ENCODE measurements at places on chromosomes 2 and 18.
A peak's percentile ranks its signal among the peaks of the same experiment; 100 is the strongest.

- DNase-seq: no peak
Observed at GRCh38 chr2:36964496-36965058, 1.8 kb downstream of the STRN start.

GRCh38 chr2:104701411-104701911 is 152.5 kb upstream of the POU3F3 start:
- DNase-seq: no peak

GRCh38 chr2:10225291-10226037 is 77.2 kb upstream of the HPCAL1 start:
- DNase-seq: no peak

GRCh38 chr2:205763708-205764211 is 81.5 kb downstream of the NRP2 start:
- DNase-seq: peak; percentile 69

GRCh38 chr2:44271296-44271695 is 4.0 kb upstream of the SLC3A1 start:
- DNase-seq: no peak

GRCh38 chr18:3560755-3561154 is 110.8 kb downstream of the TGIF1 start:
- no peak for DNase-seq

- no peak for DNase-seq
Observed at GRCh38 chr2:16900405-16901025, 234.9 kb upstream of the CYRIA start.

- DNase-seq: no peak
Observed at GRCh38 chr2:216888887-216889622, 29.2 kb upstream of the TNP1 start.

DNA sequence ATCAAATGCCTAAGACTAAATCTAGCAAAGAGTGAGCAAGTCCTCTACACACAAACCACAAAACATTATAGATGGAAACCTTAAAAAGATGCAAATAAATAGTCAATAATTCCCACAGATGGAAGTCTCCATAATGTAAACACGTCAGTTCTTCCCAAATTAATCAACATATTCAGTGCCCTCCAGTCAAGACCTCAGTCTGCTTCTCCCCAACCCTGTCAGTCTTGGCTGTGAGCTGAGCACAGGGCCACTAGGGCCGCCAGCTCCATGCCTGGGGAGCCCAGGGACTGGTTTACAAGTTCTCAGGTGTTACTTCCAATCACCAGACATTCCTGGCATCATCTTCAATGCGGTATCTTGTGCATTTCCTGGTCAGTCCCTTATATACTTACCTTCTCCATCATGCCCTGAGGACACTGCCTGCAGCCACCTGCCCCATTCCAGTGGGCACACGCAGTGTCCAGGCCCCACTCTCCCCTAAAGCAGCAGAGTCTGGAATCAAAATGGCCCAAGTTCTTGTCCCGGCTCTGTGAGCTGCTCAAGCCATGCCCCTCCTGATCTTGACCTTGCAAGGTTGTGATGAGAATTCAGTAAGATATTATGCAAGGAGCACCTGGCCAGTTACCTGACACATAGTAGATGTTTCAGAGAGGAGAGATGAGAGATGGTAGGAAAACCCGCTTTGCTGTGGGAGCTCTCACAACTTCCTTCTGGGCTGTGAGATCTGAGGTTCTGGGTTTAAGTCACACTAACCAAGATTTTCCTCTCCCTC is 207.9 kb upstream of the RAB6C start:
- DNase-seq: no peak

DNA sequence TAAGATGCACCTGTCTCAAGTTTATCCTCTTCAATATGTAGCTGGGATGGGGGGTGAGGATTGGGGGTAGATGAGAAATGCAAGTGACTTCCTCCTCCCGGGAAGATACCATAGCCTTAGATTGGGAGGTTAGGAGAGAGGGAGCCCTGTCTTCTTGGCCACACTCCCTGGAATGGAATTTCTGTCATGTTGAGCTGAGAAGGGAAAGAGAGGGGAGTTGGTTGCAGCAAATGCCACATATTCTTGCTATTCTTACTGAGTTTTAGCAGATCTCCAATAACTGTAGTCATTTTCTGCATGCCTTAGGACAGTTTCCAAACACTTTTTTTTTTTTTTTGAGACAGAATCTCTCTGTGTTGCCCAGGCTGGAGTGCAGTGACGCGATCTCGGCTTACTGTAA is 35.9 kb downstream of the TAF4B start:
- no peak for DNase-seq

DNA sequence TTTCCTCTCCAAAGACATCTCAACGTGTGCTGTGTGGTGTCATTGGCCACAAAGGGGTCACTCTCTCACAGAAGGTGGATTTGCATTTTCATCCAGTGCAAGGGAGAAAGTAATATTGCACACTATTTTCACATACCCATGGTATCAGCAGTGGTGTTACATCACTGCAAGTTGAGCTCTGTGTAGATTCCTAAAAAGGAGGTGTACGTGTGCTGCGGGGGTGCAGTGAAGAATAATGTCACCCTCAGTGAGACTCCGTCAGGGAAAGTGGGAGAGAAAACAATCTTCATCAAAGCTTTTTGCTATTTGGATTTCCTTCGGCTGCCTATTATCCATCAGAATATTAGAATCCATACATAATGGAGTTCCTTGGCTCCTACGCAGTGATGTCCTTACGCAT is 733.8 kb upstream of the FANCL start:
- DNase-seq: no peak

- DNase-seq: no peak
Observed at GRCh38 chr18:78978349-78979055, 1.1 kb upstream of the SALL3 start.

DNA sequence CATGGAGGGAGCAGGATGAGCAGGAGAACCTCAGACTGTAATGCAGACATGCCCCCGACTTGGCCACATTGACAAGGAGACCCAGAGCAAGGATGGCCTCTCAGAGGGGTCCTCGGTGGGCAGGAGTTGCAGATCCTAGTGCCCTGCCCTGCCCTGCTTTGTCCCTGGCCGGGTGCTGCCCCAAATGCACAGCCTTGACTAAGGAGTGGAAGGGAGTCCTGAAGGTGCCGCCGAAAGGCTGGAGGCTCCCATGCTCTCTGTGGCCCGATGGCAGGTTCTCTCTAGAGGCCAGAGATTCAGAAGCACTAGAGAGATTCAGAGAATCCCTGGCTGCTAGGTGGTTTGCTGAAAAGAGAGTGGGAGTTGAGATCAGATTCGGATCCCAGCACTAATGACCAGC is 64.4 kb downstream of the MARCO start:
- no peak for DNase-seq

GRCh38 chr18:80175451-80176204 is 66.6 kb downstream of the ADNP2 start:
- DNase-seq: no peak

- no peak for DNase-seq
Observed at GRCh38 chr2:133900909-133901308, 332.6 kb upstream of the NCKAP5 start.

DNA sequence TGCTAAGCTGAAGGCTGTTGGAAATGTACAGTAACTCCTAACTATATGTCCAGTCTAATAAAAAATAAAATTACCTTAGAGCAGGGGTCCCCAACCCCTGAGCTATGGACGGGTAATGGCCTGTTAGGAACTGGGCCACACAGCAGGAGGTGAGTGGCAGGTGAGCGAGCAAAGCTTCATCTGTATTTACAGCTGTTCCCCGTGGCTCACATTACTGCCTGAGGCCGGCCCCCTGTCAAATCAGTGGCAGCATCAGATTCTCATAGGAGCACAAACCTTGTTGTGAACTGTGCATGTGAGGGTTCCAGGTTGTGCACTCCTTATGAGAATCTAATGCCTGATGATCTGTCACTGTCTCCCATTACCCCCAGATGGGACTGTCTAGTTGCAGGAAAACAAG is 73.1 kb upstream of the CXCR4 start:
- DNase-seq: no peak

GRCh38 chr18:28044036-28044435 is 132.9 kb downstream of the CDH2 start:
- DNase-seq: no peak

DNA sequence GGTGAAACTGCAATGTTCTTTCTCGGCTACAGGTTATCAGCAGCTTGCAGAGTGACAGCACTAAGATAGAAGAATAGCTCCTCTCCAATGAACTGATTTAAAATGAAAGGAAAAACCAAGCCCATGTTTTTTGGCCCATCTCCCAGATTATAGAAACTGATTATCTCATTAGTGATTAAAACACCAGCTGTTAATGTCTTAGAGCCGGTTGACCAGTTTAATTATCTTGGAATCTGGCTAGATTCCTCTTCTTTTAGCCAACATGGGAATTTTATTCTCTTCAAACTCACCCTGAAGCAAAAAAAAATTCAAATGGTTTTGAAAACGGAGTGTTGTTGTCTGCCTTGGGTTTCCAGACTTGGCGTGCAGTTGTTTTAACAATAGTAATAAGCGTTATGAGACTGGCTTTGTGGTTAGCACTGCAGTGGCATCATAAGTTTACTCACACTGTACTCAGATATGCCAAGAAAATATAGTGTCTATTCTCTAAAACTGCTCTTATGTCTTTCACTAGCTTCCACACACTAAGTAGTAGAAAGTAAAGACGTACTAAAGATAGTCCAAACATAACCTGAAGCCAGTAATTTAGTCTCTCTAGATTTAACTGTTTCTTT is 665.3 kb downstream of the STK39 start:
- no peak for DNase-seq

GRCh38 chr2:238988105-238988504 is 140.2 kb downstream of the TWIST2 start:
- DNase-seq: no peak

DNA sequence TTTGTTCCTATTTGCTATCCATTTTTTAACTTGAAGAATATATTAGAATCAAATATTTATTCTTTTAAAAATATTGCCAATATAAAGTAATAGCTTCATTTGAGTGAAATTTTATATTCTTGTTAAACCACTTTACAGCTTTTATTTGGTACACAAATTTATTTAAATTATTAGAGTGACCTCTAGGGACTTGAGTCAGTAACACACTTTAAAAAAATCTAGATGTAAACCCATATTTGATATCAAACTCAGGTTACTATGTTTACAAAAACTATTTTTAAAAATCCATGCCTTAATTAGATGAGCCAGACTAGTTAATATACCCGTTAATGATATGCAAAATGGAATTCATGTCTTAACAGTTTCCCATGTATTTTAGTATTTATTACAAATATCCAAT is 134.6 kb downstream of the MAP4K4 start:
- no peak for DNase-seq

DNA sequence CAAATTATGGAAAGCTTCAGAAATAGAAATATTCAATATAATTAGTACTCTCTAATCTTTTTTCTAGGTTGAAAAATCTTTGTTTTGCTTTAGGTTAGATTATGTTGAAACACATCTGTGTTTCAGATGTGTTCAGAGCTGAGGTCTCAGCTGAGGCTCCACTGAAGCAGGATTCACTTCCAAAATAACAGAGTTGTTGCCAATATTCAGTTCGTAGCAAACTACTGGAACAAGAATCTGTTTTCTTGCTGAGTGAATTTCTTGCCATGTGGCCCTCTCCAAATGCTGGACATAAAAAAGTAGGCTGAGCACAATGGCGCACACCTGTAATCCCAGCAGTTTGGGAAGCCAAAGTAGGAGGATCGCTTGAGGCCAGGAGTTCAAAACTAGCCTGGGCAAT is 8.7 kb downstream of the PHOSPHO2 start:
- DNase-seq: no peak

GRCh38 chr2:51011254-51011653 is 20.7 kb downstream of the NRXN1 start:
- no peak for DNase-seq

- DNase-seq: peak; percentile 50
Observed at GRCh38 chr2:226475650-226476049, 324.0 kb downstream of the IRS1 start.

- no peak for DNase-seq
Observed at GRCh38 chr2:62297624-62298010, 101.7 kb downstream of the B3GNT2 start.

DNA sequence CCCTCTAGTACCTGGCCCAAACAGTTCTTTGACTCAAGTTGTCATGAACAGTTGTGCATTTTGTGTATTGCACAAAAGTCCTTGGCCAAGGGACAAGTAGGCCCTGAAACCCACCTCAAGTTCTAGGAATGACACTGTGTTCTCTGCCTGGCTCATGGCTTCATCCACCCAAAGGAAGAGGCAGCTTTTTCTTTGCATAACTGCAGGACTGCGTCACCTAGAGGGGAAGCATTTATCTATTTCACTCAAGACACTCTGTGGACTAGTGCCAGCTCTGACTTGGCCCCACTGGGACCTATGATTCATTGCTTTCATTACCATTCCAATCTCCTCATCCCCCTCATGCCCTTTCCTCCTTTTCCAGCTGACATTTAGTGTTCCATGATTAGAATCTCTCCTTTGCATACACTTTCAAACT is 119.3 kb upstream of the SIX2 start:
- DNase-seq: peak; percentile 94

GRCh38 chr18:77461062-77461688 is 211.5 kb downstream of the GALR1 start:
- DNase-seq: no peak

- no peak for DNase-seq
Observed at GRCh38 chr2:29195796-29196195, 80.6 kb downstream of the CLIP4 start.

- no peak for DNase-seq
Observed at GRCh38 chr2:95295376-95295775, 1.8 kb upstream of the KCNIP3 start.

DNA sequence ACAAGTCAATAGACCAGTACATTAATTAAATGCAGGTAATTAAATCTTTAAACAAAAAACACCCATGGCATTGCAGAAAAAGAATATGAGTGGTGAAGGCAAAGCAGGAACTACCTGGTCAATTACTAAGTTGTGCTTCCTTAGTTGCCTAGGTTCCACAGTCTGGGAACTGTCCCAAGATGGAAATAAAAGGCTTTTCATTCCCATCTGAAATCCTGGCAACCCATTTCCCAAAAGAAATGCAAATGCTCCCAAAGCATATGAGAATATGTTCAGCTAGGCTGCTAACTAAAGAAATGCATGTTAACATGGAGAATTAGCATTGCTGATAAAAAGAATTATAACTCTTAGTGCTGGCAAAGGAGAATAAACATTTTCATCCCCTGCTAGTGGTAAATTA is 177.8 kb downstream of the TMEM163 start:
- DNase-seq: no peak

- no peak for DNase-seq
Observed at GRCh38 chr2:25543939-25544338, 129.4 kb downstream of the DTNB start.

GRCh38 chr2:16629044-16629443 is 36.6 kb downstream of the CYRIA start:
- DNase-seq: no peak

- DNase-seq: no peak
Observed at GRCh38 chr2:210046851-210047500, 44.5 kb downstream of the RPE start.
